K562 (cell line): ENCODE measurements at places on chromosomes 12 and 14. TPM values are rescaled to one million over a fixed set of nuclear protein-coding genes. Genes with fewer than 3 reads are reported as not detected.

Gene SRSF9
- total RNA-seq: 280 and 286 TPM in 2 replicates

Gene PMCH
- total RNA-seq: not detected in 2 replicates

GRCh38 chr12:69468237-69469026 is 1.8 kb upstream of the FRS2 start:
- no peaks in the 10 kb centered on the region for H3K36me3 ChIP-seq
- no peak overlapping the region for H3K4me3 ChIP-seq
- peaks cover 6% of the 10 kb centered on the region for H3K4me1 ChIP-seq
- peak; percentile 21 for DNase-seq

- DNase-seq: no peak
- peaks cover 7% of the 10 kb centered on the region for H3K4me1 ChIP-seq
- H3K36me3 ChIP-seq: peaks cover 34% of the 10 kb centered on the region
- H3K27me3 ChIP-seq: no peaks in the 10 kb centered on the region
- no peak overlapping the region for H3K4me3 ChIP-seq
Measured at GRCh38 chr12:106976668-106977067, 10.3 kb downstream of the MTERF2 start.

GRCh38 chr14:55942826-55943225 is 175.4 kb upstream of the PELI2 start:
- no peaks in the 10 kb centered on the region for H3K27me3 ChIP-seq
- H3K4me1 ChIP-seq: no peaks in the 10 kb centered on the region
- H3K4me3 ChIP-seq: no peak overlapping the region
- DNase-seq: no peak

GRCh38 chr14:59267046-59267445 is 78.6 kb downstream of the DAAM1 start:
- H3K4me1 ChIP-seq: no peaks in the 10 kb centered on the region
- no peak for DNase-seq
- H3K36me3 ChIP-seq: no peaks in the 10 kb centered on the region; the same call in 2 of the 3 replicates
- H3K27me3 ChIP-seq: no peaks in the 10 kb centered on the region
- no peak overlapping the region for H3K27ac ChIP-seq
- no peak overlapping the region for H3K4me3 ChIP-seq

DNA sequence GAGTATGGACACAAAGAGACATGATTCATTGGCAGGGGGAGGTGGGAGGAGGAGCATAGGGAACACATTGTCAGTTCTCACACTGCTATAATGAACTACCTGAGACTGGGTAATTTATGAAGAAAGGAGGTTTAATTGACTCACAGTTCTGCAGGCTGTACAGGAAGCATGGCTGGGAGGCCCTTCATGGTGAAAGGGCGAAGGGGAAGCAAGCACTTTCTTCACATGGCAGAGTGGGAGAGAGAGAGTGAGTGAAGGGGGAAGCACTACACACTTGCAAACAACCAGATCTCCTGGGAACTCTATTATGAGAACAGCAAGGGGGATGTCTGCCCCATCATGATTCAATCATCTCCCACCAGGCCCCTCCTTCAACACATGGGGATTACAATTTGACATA is 391.8 kb downstream of the BMP4 start:
- H3K27me3 ChIP-seq: no peaks in the 10 kb centered on the region
- no peak overlapping the region for H3K4me3 ChIP-seq
- no peaks in the 10 kb centered on the region for H3K36me3 ChIP-seq

GRCh38 chr12:68856510-68856909 is 48.5 kb downstream of the MDM2 start:
- no peaks in the 10 kb centered on the region for H3K36me3 ChIP-seq
- H3K4me1 ChIP-seq: no peaks in the 10 kb centered on the region
- H3K27me3 ChIP-seq: peaks cover 13% of the 10 kb centered on the region; the same call in 2 of the 3 replicates
- H3K4me3 ChIP-seq: no peak overlapping the region

- H3K36me3 ChIP-seq: no peaks in the 10 kb centered on the region
- peaks cover 8% of the 10 kb centered on the region; the same call in 1 of the 3 replicates for H3K4me1 ChIP-seq
- DNase-seq: peak; percentile 75
- peak within 1 kb of the TSS; percentile 67 for H3K4me3 ChIP-seq
- H3K27me3 ChIP-seq: no peaks in the 10 kb centered on the region
Measured at GRCh38 chr12:32896432-32897280, at the start of gene PKP2. Gene PKP2, minus strand, starts transcription at chr12:32896777. Its CDS starts 46 bp downstream, at chr12:32896731.

- no peaks in the 10 kb centered on the region for H3K36me3 ChIP-seq
- H3K27ac ChIP-seq: no peak overlapping the region
- no peaks in the 10 kb centered on the region for H3K4me1 ChIP-seq
- DNase-seq: no peak
- no peak overlapping the region for H3K4me3 ChIP-seq
- no peaks in the 10 kb centered on the region for H3K27me3 ChIP-seq
Measured at GRCh38 chr14:28571636-28572035, 195.0 kb upstream of the FOXG1 start.
